CD4-positive, alpha-beta T cell treated with Interleukin-15 for 4 hours (primary cell): ENCODE measurements at places on chromosomes 7 and 10.

- no peak for DNase-seq
Measured at GRCh38 chr10:106682175-106682574, 482.3 kb downstream of the SORCS1 start.

DNA sequence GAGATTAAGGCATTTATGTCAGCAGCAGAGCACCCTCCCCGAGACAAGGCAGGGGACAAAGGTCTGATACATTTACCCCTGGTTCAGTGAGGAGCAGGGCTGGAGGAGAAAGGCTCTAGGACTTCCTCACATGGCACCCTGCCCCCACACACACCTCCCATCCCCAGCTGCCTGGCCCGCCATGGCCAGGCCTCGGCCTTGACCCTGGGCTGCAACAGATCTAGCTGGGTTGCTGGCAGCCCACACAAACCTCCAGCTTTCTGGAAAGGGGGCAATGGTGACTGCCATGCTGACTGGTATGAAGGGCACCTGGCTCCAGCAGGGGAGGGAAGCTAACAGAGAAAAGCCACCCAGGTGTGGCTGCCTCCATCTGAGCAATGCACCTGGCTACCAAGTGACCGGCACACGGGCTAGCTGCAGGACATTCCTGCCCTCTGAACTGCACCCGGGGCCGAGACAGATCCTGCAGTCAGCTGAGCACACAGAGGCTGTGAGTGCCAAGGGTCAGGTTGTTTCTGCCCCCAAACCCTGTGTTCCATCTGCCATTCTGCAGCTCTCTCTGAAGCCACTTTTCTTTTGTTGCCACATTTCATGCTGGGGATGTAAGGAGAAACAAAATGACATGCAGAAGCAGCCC lies 85.8 kb upstream of the LRRC18 start:
- DNase-seq: no peak

DNA sequence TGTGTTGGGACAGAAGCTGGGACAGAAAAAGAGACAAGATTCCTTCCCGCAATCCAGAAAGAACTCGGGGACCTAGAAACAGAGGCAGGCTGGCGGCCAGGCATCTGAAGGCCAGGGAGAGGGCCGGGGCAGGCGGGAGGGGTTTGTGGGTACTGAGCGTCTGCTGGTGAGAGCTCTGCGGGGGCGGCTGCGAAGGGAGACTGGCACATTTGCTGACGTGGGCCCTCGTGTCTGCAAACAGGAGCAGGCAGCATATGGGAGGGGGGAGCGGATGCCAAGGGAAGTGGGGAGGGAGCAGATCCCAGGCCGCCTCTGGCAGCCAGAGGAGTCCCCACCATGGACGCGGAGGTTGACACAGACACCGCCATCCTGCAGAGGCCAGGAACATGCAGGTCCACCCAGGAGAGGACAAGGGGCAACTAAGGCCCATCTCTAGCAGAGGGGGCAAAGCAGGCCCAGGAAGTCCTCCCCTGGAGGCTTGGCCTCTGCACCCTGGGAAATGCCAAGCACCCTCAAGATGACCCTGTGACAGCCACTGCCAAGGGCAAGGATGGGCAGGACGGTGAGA lies 32.2 kb downstream of the KCNH2 start:
- no peak for DNase-seq

GRCh38 chr10:118960157-118961090 lies 69.1 kb upstream of the NANOS1 start:
- DNase-seq: no peak
